Stimulated activated naive CD8-positive, alpha-beta T cell treated with anti-CD3 and anti-CD28 coated beads, Interleukin-15, Interleukin-2, amounts not matched to agents 100 U/mL and 50 U/mL, for 24 hours (primary cell): ENCODE measurements at places on chromosomes 16 and 17.

DNA sequence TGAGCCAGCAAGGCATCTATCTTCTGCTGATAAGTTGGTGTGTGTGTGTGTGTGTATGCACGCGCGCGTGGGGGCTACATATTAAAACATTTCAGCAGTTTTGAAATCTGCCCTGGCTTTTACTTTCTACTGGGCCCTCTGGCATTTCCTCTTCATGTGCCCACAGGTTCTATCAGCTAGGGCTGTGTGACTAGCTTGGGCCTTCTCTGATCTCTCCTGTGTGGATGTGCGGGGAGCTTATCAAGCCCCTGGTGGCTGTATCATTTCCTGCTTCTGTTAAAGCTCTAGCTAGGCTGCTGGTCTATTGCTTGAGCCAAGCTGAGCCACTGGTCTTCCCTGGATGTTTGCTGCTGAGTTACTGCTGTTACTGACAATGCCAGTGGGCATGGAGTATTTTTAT, 132.5 kb downstream of the AATF start:
- no peak for DNase-seq

GRCh38 chr16:67967183-67967957, 1.1 kb downstream of the SLC12A4 start:
- peak; percentile 34 for DNase-seq

GRCh38 chr16:53080345-53081031, 25.7 kb downstream of the CHD9 start:
- DNase-seq: no peak

- DNase-seq: peak; percentile 46
Observed at GRCh38 chr17:45052052-45052772, 780 bp upstream of the DCAKD start.

DNA sequence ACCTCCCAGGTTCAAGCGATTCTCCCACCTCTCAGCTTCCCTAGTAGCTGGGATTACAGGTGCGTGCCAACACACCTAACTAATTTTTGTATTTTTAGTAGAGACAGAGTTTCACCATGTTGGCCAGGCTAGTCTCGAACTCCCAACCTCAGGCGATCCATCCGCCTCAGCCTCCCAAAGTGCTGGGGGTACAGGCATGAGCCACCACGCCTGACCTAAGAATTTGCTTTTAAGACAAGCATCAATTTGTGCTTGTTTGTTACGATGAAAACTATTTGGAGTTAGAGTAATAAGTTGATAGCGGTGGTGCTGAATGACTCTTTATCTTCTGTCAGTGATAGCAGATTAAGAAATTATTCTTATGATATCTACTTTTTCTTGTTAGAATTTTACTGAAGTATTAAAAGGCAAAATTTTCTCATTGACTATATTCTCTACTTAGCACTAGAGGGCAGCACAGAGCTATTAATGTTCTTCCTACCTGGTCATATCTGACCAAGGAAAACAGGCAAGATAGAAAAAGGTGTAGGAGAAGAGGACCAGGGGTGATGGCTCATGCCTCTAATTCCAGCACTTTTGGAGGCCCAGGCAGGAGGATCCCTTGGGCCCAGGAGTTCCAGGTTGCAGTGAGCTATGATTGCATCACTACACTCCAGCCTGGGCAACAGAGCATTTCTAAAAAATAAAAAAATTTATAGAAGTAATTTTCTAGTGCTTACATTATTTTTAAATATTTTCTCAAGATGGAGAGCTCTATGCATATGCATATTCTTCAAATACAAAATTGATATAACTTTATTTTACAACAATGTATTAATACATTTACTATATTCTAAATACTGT, 24.5 kb downstream of the STXBP4 start:
- DNase-seq: no peak

DNA sequence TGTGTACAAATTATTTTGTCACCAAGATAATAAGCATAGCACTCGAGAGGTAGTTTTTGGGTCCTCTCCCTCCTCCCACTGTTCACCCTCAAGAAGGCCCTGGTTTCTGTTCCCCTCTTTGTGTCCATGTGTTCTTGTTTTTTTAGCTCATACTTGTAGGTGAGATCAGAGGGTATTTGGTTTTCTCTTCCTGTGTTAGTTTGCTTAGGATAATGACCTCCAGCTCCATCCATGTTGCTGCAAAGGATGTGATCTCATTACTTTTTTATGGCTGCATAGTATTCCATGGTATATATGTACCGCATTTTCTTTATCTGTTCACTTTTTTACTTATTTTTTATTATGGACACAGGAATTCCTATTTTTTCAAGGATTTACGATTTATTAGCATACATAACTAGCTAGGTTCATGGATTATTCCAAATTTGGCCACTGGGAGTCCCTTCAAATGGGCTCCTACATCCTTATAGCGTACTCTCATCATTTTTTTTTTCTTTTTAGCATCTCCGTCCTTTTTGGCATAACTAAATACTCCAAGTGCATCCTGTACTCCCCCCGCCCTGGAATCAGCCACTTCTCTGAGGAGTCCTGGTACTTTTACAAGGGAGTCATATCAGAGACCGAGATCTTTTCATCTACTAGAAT, 7.3 kb downstream of the TADA2A start:
- no peak for DNase-seq

- no peak for DNase-seq
Observed at GRCh38 chr17:29107933-29108822, 65.2 kb downstream of the PIPOX start.

DNA sequence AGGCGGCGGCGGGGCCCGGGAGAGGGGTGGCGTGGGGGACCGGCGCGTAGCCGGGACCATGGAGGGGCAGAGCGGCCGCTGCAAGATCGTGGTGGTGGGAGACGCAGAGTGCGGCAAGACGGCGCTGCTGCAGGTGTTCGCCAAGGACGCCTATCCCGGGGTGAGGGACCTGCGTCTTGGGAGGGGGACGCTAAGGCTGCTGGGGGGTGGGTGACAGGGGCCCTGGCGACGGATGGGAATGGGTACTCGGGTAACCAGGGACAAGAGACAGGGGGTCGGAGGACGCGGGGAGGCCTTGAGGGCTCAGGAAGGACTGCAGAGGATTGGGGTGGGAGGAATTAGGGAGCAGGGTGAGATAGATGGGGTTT, 243 bp downstream of the RND2 start:
- DNase-seq: no peak
